Left renal cortex interstitium (tissue), 4 donors: ENCODE measurements at places on chromosomes 2 and 18. TPM values are rescaled to one million over a fixed set of nuclear protein-coding genes. Genes with fewer than 3 reads are reported as not detected.

GRCh38 chr2:30722936-30723725, 84.1 kb downstream of the CAPN13 start:
- DNase-seq: no peak

DNA sequence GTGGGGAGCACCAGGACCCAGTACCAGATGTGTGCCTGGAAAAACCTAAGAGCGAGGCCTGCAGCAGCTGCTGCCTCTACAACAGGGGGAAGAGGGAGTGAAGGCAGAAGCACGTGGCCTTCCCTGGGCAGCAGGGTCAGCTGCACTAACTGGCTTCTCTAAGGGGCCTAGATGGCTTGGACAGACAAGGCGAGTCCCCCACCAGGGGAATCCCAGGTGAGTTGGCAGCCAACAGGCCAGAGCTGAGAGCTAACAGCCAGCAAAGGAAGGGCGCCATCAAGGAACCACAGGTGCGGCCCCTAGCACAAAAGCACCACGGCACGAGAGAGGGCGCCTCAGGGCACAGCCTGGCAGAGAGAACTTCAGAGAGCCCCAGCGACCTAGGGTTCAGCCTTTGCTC, 19.8 kb upstream of the MAL start:
- DNase-seq: no peak

- no peak for DNase-seq
Observed at GRCh38 chr2:21981127-21981526, 857.4 kb downstream of the TDRD15 start.

GRCh38 chr18:7452331-7452730, 114.8 kb upstream of the PTPRM start:
- no peak for DNase-seq

DNA sequence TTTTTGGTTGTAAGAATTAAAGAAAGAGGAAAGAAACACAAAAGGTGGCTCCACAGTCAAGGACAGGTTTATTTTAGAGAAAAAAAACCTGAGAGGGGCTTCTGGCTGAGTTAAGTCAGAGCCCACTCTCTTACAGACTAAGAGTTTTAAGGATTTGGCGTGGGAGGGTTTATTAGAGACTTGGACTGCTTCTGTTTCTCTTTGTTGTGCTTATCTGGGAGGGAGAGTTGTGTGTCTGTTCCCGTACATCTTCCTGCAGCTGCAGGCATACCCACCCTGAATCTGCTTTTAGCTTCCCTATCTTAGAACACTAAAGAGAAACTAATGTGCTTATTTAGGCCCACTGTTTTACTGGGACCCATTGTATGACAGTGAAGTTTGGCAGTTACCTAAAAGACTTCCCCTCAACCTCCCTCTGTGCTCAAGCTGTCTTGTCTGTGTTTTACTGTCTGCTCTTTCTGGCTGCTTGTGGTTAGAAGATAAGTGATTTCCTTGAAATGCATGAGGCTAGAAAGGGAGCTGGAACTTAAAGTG, 2.7 kb downstream of the RSAD2 start:
- no peak for DNase-seq

DNA sequence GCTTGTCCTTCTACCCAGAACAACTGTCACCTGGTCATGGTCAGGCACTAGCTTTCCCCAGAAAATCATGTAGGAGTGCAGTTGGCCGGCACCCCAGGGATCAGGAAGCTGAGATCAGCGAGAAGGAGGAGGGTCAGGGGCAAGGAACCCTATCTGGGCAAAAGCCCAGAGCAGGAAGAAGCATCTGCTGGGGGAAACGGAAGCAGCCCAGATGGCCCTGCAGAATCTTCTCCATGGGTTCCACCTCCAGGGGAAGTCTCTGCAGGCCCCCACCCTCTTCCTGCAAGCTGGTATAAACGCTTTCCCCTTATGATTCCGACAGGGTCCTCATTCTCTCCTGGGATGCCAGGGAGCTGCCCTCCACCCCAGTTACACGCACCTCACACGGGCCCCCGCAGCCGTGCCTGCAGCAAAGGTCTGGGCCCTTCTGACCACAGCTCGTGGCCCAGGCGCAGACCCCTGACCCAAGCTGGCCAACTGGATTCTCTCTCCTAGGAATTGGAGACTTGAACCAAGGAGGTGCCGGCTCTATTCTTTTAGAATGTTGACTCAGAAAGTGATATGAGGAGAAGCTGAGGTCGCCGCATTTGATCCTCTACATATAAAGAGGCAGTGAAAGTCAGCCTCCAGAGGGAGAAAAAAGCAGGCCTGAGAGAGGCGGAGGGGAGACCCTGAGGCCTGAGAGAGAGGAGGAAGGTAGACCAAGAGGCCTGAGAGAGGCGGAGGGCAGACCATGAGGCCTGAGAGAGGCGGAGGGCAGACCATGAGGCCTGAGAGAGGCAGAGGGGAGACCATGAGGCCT, 71.0 kb downstream of the STPG4 start:
- DNase-seq: no peak

TEKT4 gene
- 0.16 TPM for polyA plus RNA-seq

FBXO15 gene
- 6.3 TPM for polyA plus RNA-seq
